ENCODE measurements at places on chromosomes 11 and 22.
A peak's percentile ranks its signal among the peaks of the same experiment; 100 is the strongest.

- DNase-seq: no peak
Measured at GRCh38 chr22:49755631-49756001, 72.1 kb downstream of the BRD1 start.

GRCh38 chr11:94132152-94132558 is 3.5 kb downstream of the PANX1 start:
- DNase-seq: no peak

- no peak for DNase-seq
Measured at GRCh38 chr11:10181811-10182210, 112.2 kb downstream of the SBF2 start.

GRCh38 chr11:95568281-95568680 is 221.3 kb downstream of the FAM76B start:
- DNase-seq: no peak

- DNase-seq: peak; percentile 55
Measured at GRCh38 chr11:75301601-75302345, 49.7 kb downstream of the ARRB1 start.

DNA sequence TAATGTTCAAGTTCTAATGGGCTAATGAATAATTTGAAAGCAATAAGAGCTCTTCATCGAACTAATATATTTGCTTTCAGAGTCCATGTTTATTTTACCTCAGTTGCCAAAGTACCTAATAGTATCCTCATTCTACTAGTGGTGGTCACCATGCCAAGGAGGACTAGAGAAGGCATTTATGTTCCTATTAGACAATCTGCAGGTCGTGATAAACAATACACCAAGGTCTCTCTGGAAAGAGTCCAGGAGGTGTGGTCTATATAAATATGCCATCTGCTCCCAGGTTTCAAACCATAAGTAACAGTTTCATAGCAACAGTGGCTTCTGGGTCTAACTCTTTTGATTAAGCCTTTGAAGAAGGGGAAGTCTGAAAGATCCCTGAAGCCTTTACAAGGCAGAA is 42.9 kb downstream of the ARFGAP3 start:
- peak; percentile 80 for DNase-seq

DNA sequence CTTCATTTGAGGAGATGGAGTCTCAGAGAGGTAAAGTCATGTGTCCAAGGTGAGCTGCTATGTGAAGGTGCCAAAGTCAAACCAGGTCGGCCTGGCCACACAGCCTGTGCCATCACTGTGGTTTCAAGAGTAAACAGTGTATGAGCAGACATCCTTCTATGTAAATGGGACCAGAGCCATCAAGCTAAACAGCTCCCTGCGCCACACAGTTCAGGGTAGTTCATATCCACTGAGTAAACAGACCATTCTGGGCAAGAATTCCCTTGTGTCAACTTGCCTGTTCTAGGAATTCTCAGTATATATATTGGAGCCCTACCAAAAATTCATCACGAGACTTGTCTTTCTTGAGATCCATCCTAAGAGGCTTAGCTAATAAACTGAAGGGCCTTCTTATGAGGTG is 77.5 kb downstream of the AMOTL1 start:
- peak; percentile 91 for DNase-seq

DNA sequence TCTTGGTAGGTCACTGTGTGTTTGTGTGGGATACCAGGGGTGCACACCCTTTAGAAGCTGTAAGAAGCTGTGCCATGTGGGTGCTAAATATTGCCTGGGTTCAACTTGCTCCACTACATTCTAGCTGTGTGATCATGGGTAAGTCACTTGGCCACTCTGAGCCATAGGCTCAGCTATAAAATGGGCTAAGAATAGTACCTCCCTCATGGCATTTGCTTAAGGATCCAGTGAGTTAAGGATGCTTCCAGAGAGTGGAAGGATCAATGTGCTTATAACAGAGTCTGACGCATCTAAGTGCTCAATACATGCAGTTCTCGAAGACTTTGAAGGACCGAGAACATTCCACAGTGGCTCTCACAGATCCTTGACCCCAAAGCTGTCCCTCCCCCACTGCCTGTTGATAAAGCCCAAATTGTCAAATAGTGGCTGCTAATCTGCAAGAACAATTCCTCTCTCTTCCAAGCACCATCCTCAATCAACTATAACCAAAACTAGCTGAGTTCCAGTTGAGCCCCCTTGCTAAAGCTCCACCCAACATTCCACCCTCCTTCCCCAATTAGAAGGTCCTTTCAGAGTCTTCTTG is 13.2 kb upstream of the TMPRSS6 start:
- no peak for DNase-seq

- peak; percentile 83 for DNase-seq
Measured at GRCh38 chr11:45677770-45678512, 12.5 kb upstream of the CHST1 start.

- no peak for DNase-seq
Measured at GRCh38 chr11:8267280-8267679, 3.6 kb upstream of the LMO1 start.

- no peak for DNase-seq
Measured at GRCh38 chr11:65708451-65708850, 3.6 kb upstream of the KAT5 start.

GRCh38 chr22:49476176-49476575 is 351.5 kb downstream of the BRD1 start:
- no peak for DNase-seq

DNA sequence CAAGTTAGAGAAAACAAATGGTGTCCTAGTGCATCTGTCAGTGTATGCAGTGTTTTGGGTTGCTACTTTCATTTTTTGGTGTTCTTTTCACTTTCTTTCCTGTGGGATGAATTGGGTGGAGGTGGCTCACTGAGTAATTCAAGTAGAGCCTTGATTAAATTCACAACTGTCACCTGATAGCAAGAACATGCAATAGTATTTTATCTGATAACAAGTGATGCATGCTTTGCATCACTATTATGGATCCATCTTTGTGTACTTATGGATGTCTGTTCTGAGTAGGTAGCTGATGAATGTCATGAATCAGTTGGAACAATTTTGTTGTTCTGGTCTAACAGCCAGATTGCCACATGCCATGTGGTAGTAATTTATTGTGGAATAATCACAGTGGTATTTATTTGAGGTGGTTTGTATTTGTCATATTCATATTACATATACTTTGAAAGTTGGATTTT is 87.5 kb downstream of the DDX10 start:
- no peak for DNase-seq

- DNase-seq: no peak
Measured at GRCh38 chr11:102410382-102410784, 42.2 kb downstream of the TMEM123 start.

- no peak for DNase-seq
Measured at GRCh38 chr11:2844116-2844842, 41.3 kb downstream of the CDKN1C start.

DNA sequence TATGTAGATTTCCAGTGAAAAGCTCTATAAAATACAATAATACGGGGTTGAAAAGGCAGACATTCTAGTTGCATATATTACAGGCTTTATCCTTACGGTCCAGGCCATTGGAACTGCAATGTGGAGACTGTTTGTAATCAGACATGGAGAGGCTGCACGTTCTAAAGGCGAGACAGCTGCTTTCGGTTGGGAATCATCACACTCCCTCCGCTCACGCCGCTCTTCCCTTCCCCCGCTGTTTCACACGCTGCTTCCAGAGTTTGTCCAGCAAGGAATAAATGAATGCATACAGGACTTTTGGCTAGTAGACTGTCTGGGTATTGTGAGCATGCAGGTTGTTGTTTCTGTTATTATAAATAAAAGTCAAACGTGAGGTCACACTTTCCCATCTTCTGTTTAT is 13.5 kb upstream of the EFCAB6 start:
- DNase-seq: no peak

DNA sequence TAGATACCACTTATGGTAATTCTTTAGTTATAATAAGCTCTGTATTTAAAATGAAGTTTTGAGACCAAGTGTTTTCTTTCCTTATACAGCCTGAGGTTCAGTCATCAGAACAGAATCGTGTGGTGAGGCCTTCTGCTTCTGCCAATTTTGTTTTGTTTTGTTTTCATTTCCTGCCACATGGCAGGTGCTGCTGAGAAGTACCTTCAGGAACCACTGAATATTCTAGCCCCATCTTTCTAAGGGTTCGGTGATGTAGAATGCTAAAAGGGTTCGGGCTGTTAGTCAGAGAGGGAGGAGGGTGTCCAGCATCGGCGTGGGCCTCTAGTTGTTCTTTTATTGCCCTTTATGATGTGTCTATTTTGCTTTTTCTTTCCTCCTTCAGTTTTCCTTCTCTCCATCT is 25.8 kb downstream of the TNRC6B start:
- peak; percentile 61 for DNase-seq

GRCh38 chr11:119728651-119729580 is at the start of gene NECTIN1:
Gene NECTIN1, minus strand, starts transcription at chr11:119729200. Its CDS starts 647 bp downstream, at chr11:119728553.
- peak; percentile 82 for DNase-seq

DNA sequence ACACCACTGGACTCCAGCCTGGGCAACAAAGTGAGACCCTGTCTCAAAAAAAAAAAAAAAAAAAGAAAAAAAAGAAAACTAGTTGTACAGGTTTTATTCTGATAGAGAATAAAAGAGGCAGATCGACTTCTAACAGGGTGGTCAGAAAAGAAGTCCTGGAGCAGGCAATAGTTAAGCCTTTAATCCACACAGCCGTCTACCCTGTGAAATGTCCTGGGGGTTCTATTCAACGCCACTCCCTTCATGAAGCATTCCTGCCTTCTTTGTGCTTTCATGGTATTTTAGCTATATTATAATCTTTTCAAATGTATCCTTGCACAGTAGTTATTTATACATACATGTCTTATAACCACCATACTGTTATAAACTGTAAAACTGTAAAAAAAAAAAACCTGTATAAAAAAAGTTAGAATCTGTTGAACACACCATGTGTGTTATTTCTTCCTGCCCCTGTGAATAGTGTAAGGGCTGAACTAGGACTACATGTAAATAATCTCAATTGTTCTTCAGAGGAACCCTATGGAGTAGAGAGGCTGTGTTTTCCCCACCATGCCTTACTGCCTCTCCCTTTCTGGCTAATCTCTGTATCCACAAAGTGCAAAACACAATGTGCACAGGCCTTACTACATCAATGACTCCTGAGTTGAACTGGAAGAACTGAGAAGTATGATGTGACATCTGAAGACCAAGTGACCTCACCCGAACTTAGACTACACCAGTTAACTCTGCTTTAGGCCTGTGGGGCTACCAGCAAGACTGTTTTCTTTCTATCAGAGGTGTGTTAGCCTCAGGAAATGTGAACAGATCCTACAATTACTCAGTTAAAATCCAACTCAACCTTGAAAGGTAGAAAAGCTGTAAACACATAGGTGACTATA is 25.3 kb downstream of the PRCP start:
- no peak for DNase-seq

DNA sequence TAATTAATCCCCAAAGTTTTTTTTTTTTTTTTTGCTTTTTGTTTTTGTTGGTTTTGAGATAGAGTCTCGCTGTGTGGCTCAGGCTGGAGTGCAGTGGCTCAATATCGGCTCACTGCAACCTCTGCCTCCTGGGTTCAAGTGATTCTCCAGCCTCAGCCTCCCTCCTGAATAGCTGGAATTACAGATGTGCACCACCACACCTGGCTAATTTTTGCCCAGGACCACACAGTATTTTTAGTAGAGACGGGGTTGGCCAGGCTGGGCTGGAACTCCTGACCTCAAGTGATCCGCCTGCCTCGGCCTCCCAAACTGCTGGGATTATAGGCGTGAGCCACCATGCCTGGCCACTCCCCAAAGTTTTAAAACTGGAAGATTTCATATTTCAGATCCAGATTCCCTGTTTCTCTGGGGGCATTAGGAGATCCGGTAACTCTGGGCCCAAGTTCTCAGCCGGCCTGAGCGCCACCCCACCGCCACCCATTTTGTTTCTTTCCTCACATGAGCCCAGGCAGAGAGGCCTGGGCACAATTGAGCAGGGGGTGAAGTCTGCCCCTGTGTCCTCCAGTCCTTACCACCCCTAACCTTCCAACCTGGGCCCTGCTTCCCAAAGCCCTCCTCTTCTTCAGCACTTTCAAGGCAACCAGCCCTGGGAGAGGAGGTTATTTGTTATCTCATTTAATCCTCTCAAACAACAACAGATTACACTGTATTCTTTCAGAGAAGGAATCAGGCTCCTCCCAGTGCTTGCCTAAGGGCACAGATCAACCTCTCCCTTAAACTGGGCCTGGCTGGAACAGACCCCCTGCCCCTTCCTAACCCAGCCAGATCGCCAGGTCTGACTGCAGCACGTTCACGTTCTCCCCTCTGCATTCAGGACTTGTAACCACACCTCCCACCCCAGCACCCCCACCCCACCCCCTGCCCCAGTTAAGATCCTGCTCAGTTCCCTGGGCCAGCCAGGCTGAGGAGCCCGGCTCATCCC is 1.9 kb upstream of the CSNK1E start:
- no peak for DNase-seq

GRCh38 chr11:134684576-134684975 is 272.5 kb upstream of the B3GAT1 start:
- no peak for DNase-seq

DNA sequence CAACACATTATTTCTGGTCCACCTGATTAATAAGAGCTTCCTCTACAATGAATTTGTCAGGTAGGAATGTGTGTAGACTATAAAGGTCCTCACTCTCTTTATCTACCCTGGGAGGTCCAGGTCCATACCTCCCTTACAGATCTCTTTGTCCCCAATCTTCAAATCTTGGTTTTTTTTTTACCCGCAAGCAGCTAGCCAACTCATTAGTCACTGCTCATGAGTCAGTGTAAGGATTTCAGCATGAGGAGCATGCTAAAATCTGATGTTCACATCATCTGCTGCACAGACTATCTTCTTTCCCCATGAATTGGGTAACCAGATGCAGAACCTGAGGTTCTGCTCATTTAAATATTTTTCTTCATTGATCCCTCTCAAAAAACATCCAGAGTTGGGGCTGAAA is 397.0 kb upstream of the ISX start:
- DNase-seq: no peak

GRCh38 chr11:117072517-117073461 is 25.4 kb downstream of the SIK3 start:
- peak; percentile 29 for DNase-seq

DNA sequence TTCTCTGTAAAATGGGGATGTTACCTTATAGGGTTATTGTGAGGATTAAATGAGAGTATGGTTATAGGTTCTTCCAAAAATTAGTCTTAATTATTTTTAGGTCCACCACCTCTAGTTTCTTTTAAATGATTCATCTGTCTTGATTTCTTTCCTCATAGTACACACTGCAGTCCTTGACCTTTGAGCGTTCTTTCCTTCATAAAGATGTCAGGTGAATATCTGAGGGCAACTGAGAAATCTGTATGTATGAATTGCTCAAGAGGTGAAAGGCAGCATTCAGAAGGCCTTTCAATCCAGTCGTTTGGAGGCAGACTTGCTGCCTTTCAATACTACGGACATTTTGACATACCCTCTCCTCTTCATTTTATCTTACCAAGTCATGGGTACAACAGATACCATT is 380.7 kb downstream of the INSC start:
- no peak for DNase-seq

GRCh38 chr11:103528046-103528445 is 418.8 kb downstream of the DYNC2H1 start:
- DNase-seq: no peak

DNA sequence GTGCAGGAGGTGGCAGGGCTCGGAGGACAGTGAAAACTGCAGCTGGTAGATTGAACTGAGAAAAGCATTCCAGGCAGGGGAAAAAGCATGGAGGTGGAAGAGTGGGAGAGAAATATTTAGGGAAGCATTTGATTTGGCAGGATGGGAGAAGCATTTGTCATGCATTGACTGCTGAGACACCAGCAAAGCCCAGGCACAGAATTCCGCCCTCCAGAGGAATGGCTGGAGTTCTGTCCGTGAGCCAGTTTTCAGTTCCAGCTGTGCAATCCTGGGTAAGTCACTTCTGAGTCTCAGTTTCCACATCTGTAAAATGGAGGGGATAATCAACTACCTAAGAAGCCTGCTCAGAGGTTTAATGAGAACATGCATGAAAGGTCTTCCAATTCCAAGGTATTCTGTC is 4.3 kb upstream of the TSKU start:
- DNase-seq: no peak

GRCh38 chr11:133930053-133930766 is 26.6 kb downstream of the IGSF9B start:
- DNase-seq: no peak

Measured in NCI-H2029 (cell line).